Frontal cortex (tissue), 4 donors: ENCODE measurements at places on chromosomes 12 and 14. TPM values are rescaled to one million over a fixed set of nuclear protein-coding genes. Genes with fewer than 3 reads are reported as not detected.

DNA sequence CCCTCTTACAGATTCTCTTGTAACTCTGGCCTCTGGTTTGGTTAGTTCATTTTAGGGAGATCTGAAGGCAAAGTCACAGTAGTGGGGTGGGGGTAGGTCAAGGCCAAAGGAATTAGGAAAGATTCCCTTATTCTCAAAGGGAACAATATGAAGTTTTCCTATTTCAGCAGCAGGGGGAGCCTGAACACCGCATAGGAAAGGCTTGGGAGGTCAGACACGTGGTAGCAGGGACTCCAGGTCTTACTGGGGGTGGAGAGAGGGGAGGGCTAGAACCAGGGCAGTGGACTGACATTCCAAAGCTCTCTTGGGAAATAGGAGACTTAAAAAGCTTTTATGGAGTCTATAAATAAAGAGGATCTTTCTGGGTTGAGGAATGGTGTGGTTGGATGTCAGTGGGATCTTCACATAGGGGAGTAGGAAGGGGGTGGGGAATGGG is 1.3 kb downstream of the ZC3H10 start:
- peak; percentile 66 for DNase-seq

Gene STYK1
- 2.9 TPM for total RNA-seq

Gene COCH
- 48.5 TPM for total RNA-seq

Gene PELI2
- total RNA-seq = 36.7 TPM

Gene ASIC1
- 15.5 TPM for total RNA-seq

DNA sequence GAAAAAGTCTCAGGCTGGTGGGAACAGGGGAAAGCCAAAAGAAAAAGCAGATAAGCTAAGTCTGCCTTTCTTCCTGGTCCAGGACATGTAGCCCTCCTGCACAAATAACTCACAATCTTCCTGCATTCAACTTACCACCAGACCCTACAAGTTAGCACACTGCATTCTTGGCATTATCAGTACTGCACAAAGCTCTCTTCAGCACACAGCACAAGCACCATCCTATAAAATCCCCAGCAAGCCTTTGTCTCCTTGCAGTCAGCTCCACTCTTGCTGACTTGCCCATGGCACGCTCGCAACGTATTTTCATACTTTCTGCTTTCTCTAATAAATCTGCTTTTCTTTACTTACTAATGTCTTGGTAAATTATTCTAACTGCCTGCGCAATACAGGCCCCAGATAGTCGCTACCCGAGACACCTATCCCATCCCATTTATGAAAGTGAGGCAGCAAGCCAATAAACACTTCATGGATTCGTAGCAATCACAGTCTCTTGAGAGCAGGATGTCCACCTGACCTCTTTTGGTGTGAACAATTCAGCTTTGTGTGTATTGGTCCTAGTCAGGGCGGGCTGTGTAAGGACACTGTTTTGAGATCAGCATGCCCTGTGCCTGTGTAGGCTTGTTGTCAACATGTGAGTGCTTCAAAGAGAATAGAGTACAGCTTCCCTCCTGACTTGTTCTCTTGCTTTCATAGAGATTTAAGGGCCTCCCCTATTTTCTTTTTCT is 49.0 kb downstream of the TMEM117 start:
- peak; percentile 19 for DNase-seq

GRCh38 chr12:62260733-62261683 is 804 bp downstream of the USP15 start:
- peak; percentile 13 for DNase-seq

GRCh38 chr14:68873376-68873775 is 80.5 kb upstream of the ZFP36L1 start:
- no peak for DNase-seq

GRCh38 chr12:80373666-80374065 is 70.4 kb upstream of the PTPRQ start:
- no peak for DNase-seq

GRCh38 chr12:29858270-29858786 is 74.6 kb upstream of the TMTC1 start:
- no peak for DNase-seq

Gene ADGRD1
- 4.5 TPM for total RNA-seq

Gene INSM2
- not detected for total RNA-seq

GRCh38 chr14:41482861-41483260 is 123.8 kb upstream of the LRFN5 start:
- no peak for DNase-seq

Gene SALL2
- 10.2 TPM for total RNA-seq

DNA sequence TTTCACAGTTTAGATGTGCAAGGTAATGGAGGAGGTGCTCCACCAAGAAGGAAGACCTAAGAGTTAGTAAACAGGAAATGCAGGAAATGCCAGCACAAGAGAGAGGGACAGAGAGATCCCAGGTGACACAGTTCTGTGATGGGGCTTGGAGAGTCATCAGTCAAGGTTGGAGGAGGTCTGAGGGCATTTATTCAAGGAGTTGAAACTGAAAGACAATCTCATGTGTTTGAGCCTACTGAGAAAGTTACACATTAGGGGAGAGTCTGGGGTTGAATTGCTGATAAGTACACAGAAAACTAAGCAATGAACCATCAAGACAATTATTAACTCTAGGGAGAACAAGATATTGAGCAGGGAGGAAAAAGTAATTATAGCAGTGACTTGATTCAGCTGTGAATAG is 138.5 kb downstream of the ANO6 start:
- no peak for DNase-seq

DNA sequence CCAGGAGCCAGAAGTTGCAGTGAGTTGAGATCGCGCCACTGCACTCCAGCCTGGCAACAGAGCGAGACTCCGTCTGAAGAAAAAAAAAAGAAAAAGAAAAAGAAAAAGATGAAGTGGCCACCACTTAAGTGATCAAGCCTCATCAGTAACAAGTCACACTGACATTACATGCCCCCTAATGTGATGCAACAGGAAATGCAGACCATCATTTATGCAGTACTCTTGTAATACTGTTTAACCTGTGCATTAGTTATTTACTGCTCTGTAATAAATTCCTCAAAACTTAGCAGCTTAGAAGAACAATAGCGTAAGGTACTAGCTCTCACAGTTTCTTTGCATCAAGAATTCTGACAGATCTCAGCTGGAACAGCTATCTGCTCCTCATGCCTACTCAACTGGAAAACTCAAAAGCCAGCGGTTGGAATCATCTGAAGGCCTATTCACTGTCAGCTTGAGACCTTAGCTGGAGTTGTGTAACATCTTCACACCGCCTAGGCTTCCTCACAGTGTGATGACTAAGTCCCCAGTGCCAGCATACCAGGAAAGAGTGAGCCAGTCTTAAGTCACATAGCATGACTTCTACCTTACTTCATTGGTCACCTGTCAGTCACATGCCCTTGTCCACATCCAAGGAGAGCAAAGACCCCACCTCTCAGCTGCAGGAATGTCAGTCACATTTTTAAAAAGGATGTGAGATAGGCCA is 31.5 kb downstream of the EPS8 start:
- no peak for DNase-seq

Gene CPNE6
- 35.5 TPM for total RNA-seq

DNA sequence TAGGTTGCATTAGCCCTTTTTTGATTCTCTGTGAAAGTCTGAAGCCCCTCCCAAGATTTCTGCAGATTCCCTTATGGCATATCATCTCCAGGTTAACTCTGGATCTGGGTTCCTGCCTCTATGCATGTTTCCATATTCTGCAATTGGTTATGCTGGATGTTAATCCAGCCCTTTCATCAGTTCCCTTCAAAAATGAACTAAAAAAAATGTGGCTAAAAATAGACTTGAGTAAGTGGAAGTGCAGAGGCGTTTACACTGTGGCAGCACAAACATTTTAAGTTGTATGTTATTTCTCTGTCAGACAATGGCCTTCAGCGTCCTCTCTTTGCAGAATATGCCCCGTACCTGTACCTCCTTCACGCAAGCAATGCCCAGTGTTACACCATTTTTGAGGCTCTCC is 11.4 kb downstream of the MGST1 start:
- DNase-seq = no peak

- DNase-seq = no peak
Measured at GRCh38 chr12:93121729-93122488, 192.8 kb upstream of the EEA1 start.

- DNase-seq = no peak
Measured at GRCh38 chr12:68789144-68789878, 18.7 kb upstream of the MDM2 start.

Gene C12orf54
- not detected for total RNA-seq

- DNase-seq = no peak
Measured at GRCh38 chr14:67411820-67412421, at the start of gene PLEK2. Gene PLEK2 (minus strand): TSS chr14:67412165. CDS start chr14:67412059, 106 bp downstream.

GRCh38 chr12:25829192-25829591 is 129.3 kb upstream of the RASSF8 start:
- DNase-seq = no peak

DNA sequence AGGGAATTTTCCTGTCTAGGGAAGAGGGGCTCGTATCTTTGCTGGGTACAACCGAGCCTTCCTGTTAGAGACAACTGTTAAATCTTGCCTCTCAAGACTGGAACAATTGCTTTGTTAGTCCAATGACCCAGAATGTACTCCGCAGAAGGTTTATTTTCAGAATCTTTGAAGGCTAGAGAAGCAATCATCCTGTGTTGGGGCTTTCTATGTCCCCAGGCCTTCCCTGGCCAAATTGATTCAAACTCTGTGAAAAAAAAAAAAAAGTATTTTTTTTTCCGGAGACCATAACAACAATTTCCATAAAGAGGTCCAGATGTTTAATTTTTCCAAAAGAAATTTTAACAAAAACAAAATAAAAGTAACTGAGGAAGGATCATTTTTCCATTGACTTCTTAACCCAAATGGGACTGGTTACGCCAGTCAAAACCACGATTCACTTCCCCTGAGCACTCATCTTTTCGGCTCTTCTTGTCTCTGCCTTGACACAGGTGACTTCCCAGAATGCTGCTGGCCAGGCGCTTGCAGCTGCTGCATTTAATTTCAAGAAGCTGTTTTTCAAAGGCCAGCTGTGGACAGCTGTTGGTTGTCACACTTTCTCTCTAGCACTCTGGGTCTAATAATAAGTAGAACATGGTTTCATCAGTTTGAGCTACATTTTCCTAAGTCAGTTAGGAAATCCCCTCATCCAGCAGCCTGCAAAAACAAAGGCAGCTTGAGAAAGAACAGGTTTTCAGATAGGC is 81.6 kb upstream of the MANSC4 start:
- DNase-seq = no peak

DNA sequence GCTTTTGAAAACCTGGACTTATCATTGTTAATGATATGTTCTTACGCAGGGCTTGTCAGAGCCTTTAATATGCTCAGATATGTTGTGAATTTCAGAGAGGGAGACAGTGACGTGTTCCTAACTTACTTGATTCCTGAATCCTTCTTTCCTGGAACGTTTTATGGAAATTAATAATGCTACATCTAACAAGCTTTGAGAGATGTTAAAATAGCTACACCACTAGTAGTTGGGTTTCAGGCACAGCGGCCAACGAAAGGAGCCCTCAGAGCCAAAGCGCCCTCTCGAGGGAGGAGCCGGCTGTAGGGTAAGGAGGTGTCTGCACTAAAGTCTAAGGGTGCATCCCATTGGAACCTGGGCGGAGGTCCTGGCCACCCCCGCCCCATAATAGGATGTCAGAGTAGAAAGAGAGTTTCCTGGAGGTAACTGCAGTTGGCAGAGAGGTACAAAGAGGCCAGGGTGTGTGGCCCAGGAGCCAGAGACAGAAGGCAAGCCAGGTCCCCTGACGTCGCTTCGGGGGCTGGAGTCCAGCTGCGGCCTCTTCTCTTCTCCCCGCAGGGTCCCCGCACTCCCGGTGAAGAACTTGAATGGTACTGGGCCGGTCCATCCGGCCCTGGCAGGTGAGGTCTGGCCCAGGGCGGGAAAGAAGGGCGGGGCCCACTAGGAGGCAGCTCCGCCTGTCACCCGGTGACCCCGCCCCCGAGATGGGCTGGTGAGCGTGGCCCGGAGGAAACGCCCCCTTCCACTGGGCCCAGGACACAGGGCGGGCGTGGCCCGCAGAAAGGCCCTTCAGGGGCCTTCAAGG is 36.3 kb downstream of the DTX1 start:
- DNase-seq = no peak

DNA sequence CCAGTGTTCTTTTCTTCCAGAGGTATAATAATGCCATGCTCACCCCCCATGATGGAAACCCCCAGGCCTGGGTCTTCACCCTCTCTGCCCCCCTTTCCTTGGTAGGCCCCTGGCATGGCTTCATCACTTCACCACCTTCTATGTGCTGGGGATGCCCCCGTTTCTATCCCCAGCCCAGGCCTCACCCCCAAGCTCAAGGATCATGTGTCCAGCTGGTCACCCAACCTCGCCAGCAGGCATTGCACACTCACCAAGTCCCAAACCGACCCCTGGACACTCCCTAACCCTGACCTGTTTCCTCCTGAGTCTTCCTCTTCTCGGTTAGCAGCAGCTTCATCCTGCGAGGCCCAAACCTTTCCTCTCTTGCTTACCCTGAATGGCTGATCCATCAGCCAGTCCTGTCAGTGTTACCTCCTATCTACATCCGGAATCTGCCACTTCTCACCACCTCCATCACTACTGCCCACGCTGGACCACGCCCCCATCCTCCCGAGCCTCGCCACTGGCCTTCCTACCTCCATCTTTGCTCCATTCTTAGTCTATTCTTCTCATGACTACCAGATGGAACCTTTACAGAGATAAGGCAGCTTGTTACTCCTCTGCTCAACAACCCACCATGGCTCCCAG is 69.0 kb downstream of the MVK start:
- DNase-seq = no peak

GRCh38 chr14:65492266-65492665 is 79.7 kb downstream of the FUT8 start:
- no peak for DNase-seq

Gene VDR
- not detected for total RNA-seq

Gene UNG
- total RNA-seq = 28.5 TPM

GRCh38 chr12:122506393-122506938 is 5.7 kb upstream of the ZCCHC8 start:
- no peak for DNase-seq

DNA sequence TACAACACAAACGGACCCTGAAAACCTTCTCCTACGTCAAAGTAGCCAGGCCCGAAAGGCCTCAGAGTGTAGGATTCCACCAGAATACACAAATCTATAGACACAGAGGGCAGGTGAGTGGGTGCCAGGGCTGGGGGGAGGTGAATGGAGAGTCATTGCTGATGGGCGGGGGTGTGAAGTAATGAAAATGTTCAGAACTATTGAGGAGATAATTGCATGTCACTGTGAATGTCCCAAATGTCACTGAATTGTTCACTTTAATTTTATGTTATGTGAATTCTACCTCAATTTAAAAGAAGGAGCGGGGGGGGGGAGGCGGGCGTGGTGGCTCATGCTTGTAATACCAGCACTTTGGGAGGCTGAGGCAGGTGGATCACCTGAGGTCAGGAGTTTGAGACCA is 36.0 kb downstream of the P2RX4 start:
- no peak for DNase-seq

GRCh38 chr12:12336049-12336411 is 14.0 kb downstream of the MANSC1 start:
- DNase-seq = no peak

GRCh38 chr12:113479216-113479589 is 7.5 kb upstream of the LHX5 start:
- DNase-seq = no peak

GRCh38 chr12:123532808-123533649 is 490 bp downstream of the RILPL1 start:
- DNase-seq = peak; percentile 54

- DNase-seq = no peak
Measured at GRCh38 chr14:52936437-52936836, 14.4 kb downstream of the FERMT2 start.
